H9 (cell line): ENCODE measurements at places on chromosomes 4 and X. TPM values are rescaled to one million over a fixed set of nuclear protein-coding genes. Genes with fewer than 3 reads are reported as not detected.

GRCh38 chr4:6580353-6580752 is 5.4 kb downstream of the MAN2B2 start:
- peaks cover 15% of the 10 kb centered on the region for H3K36me3 ChIP-seq
- no peaks in the 10 kb centered on the region for H3K27me3 ChIP-seq
- no peak overlapping the region for H3K27ac ChIP-seq

The TEX13C gene
- 0.24 and 0.26 TPM in 2 replicates for total RNA-seq

The ZFP92 gene
- 0.66 and 0.68 TPM in 2 replicates for total RNA-seq

The SAGE1 gene
- not detected in 2 replicates for total RNA-seq

The TRMT10A gene
- total RNA-seq = 4.6 and 5.9 TPM in 2 replicates

GRCh38 chr4:61385256-61385655 is 185.1 kb downstream of the ADGRL3 start:
- H3K27me3 ChIP-seq = no peaks in the 10 kb centered on the region
- no peak overlapping the region for H3K27ac ChIP-seq
- no peaks in the 10 kb centered on the region for H3K36me3 ChIP-seq
- DNase-seq = no peak
- H3K4me1 ChIP-seq = peaks cover 14% of the 10 kb centered on the region; the same call in 1 of the 2 replicates

The RNF175 gene
- total RNA-seq = 3.3 and 4.3 TPM in 2 replicates

- H3K27ac ChIP-seq = no peak overlapping the region
- peak; percentile 37 for DNase-seq
- no peak overlapping the region for H3K4me3 ChIP-seq
- H3K4me1 ChIP-seq = no peaks in the 10 kb centered on the region
- H3K27me3 ChIP-seq = no peaks in the 10 kb centered on the region
Observed at GRCh38 chr4:144611850-144612249, 34.1 kb upstream of the HHIP start.

GRCh38 chr4:87657525-87657924 is 7.4 kb downstream of the DMP1 start:
- peaks cover 9% of the 10 kb centered on the region; the same call in 1 of the 2 replicates for H3K36me3 ChIP-seq
- no peak for DNase-seq
- no peaks in the 10 kb centered on the region for H3K27me3 ChIP-seq
- no peak overlapping the region for H3K4me3 ChIP-seq

DNA sequence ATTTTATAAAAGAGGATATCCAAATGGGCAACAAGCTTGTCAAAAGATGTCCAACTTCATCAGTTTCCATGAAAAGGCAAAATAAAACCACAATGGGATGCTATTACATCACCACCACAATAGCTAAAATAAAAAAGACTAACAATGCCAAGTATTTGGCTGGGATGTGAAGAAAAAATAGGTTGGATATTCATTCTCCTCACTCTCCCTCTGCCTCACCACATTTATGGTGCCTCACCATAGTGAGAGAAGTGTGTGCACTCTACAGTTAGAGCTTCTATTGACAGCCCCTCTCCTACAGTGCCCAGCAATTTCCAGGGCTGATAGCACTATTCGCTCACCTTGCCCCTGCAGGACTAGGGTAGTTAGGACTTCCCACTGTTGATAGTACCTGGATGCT is 25.5 kb downstream of the VEGFC start:
- no peaks in the 10 kb centered on the region for H3K27me3 ChIP-seq
- no peaks in the 10 kb centered on the region for H3K4me1 ChIP-seq
- H3K36me3 ChIP-seq = no peaks in the 10 kb centered on the region
- no peak for DNase-seq

GRCh38 chrX:13938829-13939530 is 90.7 kb downstream of the GEMIN8 start:
- peak; percentile 31 for DNase-seq
- H3K4me3 ChIP-seq = peak overlapping the region; percentile 87
- peaks cover 23% of the 10 kb centered on the region for H3K4me1 ChIP-seq
- H3K27ac ChIP-seq = peak overlapping the region; percentile 88
- H3K36me3 ChIP-seq = peaks cover 7% of the 10 kb centered on the region

The GUCY1A1 gene
- not detected in 2 replicates for total RNA-seq

- H3K4me3 ChIP-seq = no peak overlapping the region; the same call in 2 of the 3 replicates
- H3K27ac ChIP-seq = no peak overlapping the region
- DNase-seq = no peak
- peaks cover 8% of the 10 kb centered on the region; the same call in 1 of the 2 replicates for H3K4me1 ChIP-seq
- peaks cover 30% of the 10 kb centered on the region for H3K36me3 ChIP-seq
Observed at GRCh38 chrX:45781901-45782553, 581.4 kb upstream of the DIPK2B start.

DNA sequence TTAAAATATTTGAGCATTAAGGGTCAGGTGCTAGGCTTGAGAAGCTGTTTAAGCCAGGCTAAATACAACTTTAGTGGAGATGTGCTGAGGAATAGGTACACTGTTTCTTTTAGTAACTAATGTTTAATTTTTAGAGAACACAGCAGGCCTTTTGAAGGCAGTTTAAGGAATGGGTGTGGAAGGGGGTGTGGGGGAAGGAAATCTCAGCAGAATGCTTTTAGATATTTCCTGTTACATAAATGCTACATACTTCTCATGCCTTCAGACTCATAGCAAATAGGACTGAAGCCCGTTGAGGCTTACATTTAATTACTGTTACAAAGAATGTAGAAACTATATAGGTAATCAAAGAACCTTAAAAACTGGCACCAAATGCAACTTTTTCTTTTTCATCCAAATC is 66.3 kb downstream of the WWC2 start:
- H3K4me1 ChIP-seq = peaks cover 13% of the 10 kb centered on the region; the same call in 1 of the 2 replicates
- no peak overlapping the region for H3K4me3 ChIP-seq
- H3K27ac ChIP-seq = no peak overlapping the region
- H3K27me3 ChIP-seq = no peaks in the 10 kb centered on the region
- peaks cover 5% of the 10 kb centered on the region for H3K36me3 ChIP-seq
- no peak for DNase-seq

The HTT-AS gene
- total RNA-seq = not detected in 2 replicates

The TEX11 gene
- 0.22 and 0.24 TPM in 2 replicates for total RNA-seq

DNA sequence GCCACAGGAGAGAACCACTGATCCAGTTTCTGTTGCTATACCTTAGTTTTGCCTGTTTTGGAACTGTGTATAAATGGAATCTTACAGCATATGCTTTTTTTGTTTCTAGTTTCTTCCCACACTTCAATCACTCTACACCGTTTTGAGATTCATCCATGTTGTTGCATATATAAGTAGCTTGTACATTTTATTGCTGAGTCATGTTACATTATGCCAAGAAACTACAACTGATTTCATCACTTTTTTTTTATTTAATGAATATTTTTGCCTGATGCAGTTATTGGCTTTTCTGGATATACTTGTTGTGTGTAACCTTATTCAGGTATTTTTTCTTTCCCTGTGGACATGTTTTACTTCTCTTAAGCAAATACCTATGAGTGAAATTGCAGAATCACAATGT is 1135.9 kb downstream of the RAPGEF2 start:
- H3K36me3 ChIP-seq = no peaks in the 10 kb centered on the region
- H3K27me3 ChIP-seq = no peaks in the 10 kb centered on the region
- no peak for DNase-seq
- no peak overlapping the region for H3K27ac ChIP-seq
- no peaks in the 10 kb centered on the region for H3K4me1 ChIP-seq

DNA sequence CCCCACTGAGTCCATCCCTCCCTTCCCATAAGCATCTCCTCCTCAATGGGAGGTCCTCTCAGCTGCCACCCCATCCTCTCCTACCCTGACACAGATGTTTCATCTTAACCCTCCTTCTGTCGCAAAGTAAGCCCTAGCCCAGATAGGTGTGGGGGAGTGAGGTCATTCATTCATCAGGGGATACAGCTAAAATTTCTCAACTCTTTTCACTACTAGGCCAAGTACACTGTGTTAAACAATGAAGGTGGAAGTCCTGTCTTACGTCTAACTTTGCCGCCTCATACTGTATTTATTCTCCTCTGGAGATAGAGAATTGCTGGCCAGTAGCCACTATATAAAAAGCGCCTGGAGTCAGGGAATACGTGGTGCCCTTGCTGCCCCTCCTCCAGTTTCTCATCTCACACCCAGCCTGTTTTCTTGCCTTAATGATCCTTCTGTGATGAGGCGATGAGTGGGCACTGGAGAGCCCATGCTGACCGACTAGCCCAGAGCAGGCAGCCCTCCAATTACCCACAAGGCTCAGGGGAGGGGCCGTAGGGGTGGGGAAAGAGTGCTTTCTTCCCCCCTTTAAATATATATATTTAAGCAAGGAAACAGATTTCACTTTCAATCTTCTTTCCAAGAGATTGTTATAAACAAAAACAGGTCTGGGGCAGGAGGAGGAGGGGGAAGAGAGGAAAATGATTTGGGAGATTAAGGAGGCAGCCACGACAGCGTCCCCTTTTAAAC is 149.5 kb downstream of the PJA1 start:
- no peak overlapping the region for H3K4me3 ChIP-seq
- H3K4me1 ChIP-seq = no peaks in the 10 kb centered on the region
- H3K27me3 ChIP-seq = no peaks in the 10 kb centered on the region
- no peak overlapping the region for H3K27ac ChIP-seq

The PCDH7 gene
- total RNA-seq = 16.8 and 18.0 TPM in 2 replicates

GRCh38 chrX:108165383-108166111 is 74.0 kb downstream of the ATG4A start:
- no peak overlapping the region for H3K4me3 ChIP-seq
- H3K27ac ChIP-seq = no peak overlapping the region
- H3K36me3 ChIP-seq = peaks cover 12% of the 10 kb centered on the region
- no peaks in the 10 kb centered on the region for H3K4me1 ChIP-seq
- H3K27me3 ChIP-seq = no peaks in the 10 kb centered on the region

DNA sequence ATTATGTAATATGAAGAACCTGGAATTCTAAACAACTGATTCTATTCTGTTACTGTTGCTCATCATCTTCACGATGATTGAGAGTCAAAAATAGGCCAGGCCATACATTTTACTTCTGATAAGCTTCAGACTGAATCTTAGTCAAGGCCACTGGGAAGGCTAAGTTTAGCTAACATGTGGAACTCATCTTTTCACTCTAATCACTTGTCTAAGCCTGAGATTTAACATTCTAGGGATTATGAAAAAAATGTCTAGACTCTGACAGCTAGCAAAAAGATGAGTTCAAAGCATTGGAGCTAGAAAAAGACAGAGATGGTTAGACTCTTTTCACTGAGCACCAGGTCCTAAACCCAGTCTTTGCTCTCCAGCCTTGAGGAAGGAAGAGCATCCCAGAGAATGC is 656.2 kb upstream of the IGFBP7 start:
- H3K27me3 ChIP-seq = no peaks in the 10 kb centered on the region
- H3K4me1 ChIP-seq = no peaks in the 10 kb centered on the region
- H3K36me3 ChIP-seq = no peaks in the 10 kb centered on the region; the same call in 1 of the 2 replicates

DNA sequence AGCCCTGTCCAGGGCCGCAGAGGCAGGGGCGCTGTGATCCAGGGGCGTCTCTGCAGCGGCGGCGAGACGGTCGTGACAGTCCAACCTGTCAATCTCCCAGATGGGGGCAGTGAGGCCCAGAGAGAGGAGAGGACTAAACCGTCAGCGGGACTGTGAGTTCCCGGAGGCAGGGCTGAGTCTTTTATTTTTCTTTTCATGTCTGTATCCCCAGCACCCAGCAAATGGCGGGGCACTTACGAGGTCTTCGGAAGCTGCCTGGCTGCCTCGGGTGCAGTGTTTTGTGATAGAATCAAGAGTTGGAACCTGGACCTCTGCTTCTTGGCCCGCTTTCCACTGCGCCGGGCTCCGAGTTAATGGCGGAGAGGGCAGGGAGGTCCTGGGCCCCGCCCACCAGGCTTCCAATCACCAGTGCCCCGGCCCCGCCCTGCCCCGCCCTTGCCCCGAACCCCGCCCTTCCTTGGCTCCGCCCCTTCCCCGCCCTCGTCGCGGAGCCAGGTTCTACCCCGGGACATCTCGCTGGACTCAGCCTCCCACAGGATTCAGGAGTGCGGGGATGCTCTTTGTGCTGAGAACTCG is 35.3 kb upstream of the GRPEL1 start:
- peak overlapping the region; percentile 91 for H3K4me3 ChIP-seq
- peaks cover 2% of the 10 kb centered on the region; the same call in 1 of the 2 replicates for H3K4me1 ChIP-seq
- H3K36me3 ChIP-seq = no peaks in the 10 kb centered on the region
- peak; percentile 90 for DNase-seq

The RBM46 gene
- total RNA-seq = 0.17 and 0.33 TPM in 2 replicates

DNA sequence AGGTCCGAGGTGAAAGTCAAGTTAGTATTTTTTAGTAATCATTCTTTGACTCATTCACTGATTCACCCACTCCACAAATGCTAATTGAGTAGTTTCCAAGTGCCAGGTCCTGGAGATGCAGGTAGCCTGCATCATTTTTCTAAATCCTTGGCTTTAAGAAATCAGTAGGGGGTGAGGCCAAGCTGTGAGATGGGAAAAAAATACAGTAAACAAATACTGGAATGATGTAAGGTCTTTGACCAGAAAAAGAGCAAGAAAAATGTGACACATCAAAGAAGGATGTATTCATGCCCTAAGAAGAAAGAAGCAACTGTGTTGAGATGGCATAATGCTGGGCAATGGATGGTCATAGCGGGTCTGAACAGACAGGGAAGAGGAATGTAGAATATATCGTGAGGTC is 1386.6 kb downstream of the PCDH7 start:
- no peak overlapping the region for H3K27ac ChIP-seq
- H3K27me3 ChIP-seq = no peaks in the 10 kb centered on the region
- H3K4me1 ChIP-seq = no peaks in the 10 kb centered on the region

- H3K4me3 ChIP-seq = no peak overlapping the region
- H3K4me1 ChIP-seq = no peaks in the 10 kb centered on the region
- H3K27ac ChIP-seq = no peak overlapping the region
- no peaks in the 10 kb centered on the region for H3K36me3 ChIP-seq
Observed at GRCh38 chr4:52164116-52164515, 113.0 kb downstream of the SPATA18 start.

GRCh38 chr4:144902614-144903013 is 195.4 kb downstream of the ANAPC10 start:
- no peaks in the 10 kb centered on the region for H3K36me3 ChIP-seq
- H3K4me3 ChIP-seq = no peak overlapping the region
- no peak overlapping the region for H3K27ac ChIP-seq

DNA sequence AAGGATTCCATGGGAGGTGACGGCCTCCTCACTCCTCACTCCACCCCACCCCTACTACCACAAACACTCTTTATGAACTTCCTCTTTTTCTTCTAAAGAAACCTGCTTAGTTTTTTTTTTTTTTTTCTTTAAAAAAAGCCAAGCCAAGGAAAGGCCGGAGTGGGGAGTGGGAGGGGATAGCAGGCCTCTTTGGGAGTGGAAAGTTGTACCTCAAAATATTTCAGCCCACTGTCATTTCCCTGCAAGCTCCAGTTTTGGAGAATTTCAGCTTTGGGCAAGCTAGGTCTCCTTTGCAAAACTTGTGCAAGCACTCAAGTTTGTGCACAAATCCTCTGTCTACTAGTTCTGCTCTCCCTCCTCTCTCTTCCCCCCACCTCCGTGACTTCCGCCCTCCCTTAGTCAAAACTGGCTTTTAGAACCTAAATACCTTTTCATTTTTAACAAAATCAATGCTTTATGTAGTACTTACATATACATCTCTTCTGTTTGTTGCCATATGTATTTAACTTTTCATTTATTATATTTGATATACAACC is 512 bp upstream of the ANTXR2 start:
- H3K27ac ChIP-seq = no peak overlapping the region
- H3K36me3 ChIP-seq = no peaks in the 10 kb centered on the region
- no peak for DNase-seq

DNA sequence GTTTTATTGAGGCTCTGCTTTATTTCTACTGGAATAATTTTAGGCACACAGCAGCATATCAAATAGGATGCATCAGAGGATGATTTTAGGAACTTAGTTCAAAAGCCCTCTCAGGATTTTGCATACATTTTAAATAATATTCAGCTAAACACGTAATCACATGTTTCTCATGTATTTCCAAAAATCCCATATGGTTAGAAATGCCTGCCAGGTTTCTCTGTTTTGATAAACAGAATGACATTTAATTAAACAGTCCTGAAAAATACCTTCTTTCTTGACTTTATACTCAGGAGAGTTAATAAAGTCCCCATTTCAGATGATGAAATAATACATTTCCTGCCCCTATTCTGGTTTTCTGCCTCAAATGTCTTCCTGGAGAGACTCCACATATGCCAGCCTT is 86.5 kb upstream of the AMELX start:
- no peaks in the 10 kb centered on the region for H3K4me1 ChIP-seq
- no peaks in the 10 kb centered on the region for H3K27me3 ChIP-seq
- H3K36me3 ChIP-seq = no peaks in the 10 kb centered on the region
- no peak overlapping the region for H3K27ac ChIP-seq
- no peak for DNase-seq

The RBMXL3 gene
- total RNA-seq = not detected in 2 replicates
